Fibroblast of the conjunctiva (primary cell): ENCODE measurements at places on chromosomes 2 and 18.

- no peak for DNase-seq
Measured at GRCh38 chr2:128282976-128283810, 35.5 kb downstream of the HS6ST1 start.

- peak; percentile 67 for DNase-seq
Measured at GRCh38 chr2:24409700-24410556, 49.6 kb upstream of the ITSN2 start.

- no peak for DNase-seq
Measured at GRCh38 chr2:113157118-113157896, 16.5 kb upstream of the PSD4 start.

DNA sequence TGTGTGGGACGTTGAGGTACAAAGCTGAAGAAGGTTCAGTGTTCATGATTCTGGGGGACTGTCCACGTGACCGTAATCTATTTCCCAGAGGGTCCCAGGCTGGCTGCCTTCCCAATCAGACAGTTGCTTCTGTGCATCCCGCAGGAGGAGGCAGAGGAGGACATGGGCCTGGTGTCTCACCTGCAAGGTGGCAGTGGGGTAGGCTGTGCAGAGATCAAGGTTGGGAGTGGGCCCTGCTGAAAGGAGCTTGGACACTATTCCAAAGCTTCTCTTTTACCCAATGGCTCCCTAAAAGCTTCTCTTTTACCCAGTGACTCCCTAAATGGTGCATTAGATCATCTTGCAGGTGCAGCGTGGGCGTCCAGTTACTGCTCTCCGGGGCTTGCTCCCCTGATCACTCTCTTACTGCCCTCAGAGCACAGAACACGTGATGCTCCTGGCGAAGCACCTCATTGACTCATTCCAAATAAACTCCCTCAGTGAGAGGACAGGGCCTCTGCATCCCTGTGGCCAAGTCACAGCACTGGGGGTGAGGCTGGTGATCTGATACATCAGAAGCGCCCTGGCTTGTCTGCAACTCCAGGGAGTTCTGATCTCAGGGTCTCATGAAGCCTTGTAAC is 41.5 kb downstream of the RNF144A start:
- DNase-seq: no peak

DNA sequence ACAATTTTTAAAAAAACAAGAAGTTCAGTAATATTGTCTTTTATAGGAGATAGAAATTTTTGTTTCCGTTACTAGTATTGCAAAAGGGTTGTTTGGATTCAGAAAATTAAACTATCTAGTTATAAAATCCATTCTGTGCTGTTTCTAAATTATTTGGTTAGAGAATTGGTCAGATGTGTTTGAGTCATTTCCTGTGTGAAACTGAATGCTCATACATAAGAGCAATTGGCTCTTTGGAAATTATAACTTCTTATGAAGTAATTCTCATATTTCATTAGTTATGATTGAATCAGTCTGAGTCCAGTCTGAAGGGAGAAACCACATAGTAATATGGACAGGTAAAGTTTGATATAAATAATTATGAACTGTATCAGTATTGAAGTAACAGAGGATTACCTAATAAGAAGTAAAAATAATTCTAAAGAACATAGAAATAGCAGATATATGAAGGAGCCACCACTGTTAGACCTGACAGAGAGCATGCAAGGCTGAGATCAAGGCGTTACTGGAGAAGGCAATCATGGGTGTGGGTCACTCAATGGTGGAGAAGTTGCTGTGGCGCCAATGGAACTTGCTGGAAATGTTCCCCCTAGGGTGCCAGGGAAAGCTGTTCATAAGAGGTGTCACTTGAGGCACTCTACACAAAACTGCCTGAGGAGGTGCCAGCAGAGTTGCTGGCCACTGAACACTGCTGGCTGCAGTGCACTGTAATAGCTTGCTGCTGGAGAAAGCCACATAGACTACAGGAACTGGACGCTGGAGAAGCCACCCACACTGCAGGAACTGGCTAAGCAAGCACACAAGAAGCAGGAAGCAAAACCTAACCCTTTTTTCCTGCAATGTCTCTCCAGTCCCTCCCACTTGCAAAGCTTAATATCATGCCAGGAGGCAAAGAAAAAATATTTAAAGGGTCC is 18.0 kb upstream of the FAP start:
- no peak for DNase-seq

- no peak for DNase-seq
Measured at GRCh38 chr2:152236191-152236925, 60.8 kb upstream of the STAM2 start.

DNA sequence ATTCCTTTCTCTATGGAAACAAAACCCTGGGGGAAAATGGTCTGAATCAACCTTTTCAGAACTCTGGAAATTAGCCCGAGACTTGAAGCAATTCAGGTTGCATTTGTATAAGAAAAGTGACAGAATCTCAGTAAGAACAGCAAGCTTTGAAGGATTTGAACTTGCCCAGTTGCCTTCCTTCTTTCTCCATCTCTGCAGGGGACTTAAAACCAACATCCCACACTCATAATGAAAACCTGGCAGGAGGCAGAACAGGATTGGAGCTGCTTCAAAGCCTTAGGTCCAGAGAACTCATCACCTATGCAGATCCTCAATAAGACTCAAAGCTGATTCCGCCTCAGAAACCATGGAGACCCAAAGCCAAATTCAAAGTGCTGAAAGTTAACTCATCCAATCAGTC is 790.5 kb upstream of the ID2 start:
- DNase-seq: no peak

DNA sequence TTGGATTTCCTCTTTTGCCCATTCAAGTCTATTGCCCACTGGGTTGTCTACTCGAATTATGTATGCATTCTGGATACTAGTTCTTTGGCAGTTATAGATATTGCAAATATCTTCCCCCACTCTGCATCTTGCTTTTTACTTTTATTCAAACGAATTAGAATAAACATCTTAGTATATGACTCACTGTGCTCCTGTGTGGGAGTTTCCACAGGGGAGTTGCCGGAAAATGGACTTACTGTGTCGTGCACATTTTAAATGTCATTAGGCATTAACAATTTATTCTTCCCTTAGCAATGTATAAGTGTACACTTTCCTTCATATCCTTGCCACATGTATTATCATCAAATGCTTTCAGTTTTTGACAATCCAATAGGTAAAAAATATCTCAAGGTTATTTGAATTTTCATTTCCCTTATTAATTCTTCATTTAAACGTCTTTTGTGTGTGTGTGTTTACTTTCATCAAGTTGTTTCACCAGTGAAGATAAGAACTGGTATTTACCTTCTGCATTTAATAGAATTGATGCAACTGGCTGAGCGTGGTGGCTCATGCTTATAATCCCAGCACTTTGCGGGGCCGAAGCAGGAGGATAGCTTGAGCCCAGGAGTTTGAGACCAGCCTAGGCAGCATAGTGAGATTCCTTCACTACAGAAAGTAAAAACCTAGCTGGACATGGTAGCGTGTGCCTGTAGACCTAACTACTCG is 4.6 kb upstream of the UGT1A5 start:
- no peak for DNase-seq

- DNase-seq: no peak
Measured at GRCh38 chr18:26479065-26479680, 69.2 kb downstream of the KCTD1 start.

- no peak for DNase-seq
Measured at GRCh38 chr2:113847144-113847543, 42.7 kb upstream of the ACTR3 start.

- DNase-seq: no peak
Measured at GRCh38 chr2:7018282-7018701, 101.1 kb downstream of the RNF144A start.

- no peak for DNase-seq
Measured at GRCh38 chr2:29917781-29918180, 3.6 kb downstream of the ALK start.

- DNase-seq: no peak
Measured at GRCh38 chr2:165568361-165568760, 98.9 kb downstream of the CSRNP3 start.

GRCh38 chr2:141048951-141049350 is 1081.9 kb downstream of the LRP1B start:
- no peak for DNase-seq

- no peak for DNase-seq
Measured at GRCh38 chr2:163572850-163573249, 163.0 kb downstream of the FIGN start.

GRCh38 chr2:1742681-1743395 is 1.5 kb downstream of the PXDN start:
- peak; percentile 88 for DNase-seq

- peak; percentile 45 for DNase-seq
Measured at GRCh38 chr2:174577967-174578589, 19.5 kb downstream of the WIPF1 start.

GRCh38 chr2:227000123-227000522 is 163.9 kb downstream of the COL4A4 start:
- no peak for DNase-seq

GRCh38 chr18:64566456-64566855 is 417.6 kb upstream of the LINC00305 start:
- no peak for DNase-seq

- no peak for DNase-seq
Measured at GRCh38 chr2:239720361-239721360, 304.5 kb downstream of the NDUFA10 start.

DNA sequence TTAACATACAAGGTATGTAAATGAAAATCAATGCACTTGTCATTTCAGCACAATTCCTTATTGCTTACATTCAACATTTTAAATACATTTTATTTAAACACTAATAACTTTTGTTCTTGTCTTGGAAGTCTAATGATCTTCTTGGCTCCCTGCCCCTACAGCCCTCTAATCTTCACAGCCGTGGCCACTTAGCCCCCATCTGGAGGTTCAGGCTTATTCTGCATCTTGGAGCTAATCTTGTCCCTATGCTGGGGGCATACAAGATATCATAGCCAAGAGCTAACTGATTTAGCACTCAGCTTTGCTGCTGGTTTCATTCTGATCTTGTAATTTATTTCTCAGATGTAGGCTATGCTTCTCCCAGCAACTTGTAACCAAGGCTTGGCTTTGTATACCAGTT is 140.8 kb downstream of the TMEFF2 start:
- no peak for DNase-seq

DNA sequence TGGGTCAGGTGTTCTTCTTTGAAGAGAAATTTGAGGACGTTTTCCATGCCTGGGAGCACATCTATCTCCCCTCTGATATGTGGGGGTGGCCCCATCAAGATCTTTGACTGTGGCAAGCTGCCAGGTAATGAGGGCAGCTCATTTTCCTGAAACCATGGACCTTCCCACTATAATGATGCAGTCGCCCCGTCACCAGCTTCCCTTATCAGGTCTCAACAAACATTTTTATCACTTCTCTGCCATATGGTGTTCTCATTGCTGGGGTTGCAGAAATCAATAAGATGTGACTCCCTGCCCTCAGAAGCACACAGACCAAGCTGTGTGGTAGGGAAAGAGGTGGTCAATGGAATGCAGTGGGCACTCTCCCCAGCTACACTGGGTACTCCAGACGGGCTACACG is 48.4 kb upstream of the B3GNT7 start:
- DNase-seq: no peak

DNA sequence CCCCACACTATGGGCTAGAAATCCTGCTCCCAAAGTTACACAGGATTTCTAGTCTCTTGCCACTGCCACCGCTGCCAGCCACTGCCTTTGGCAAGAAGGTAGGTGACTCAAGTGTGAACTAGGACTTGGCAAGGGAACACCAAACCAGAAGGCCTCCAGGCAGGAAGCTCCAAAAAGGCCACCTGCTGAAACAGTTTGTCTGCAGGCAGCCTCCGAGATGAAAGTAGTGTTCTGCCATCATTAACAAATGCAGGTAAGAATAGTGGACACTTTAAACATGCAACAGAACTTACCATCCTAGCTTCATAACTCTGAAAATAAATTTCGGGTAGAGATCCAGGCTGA is 3.9 kb downstream of the ANKRD44 start:
- no peak for DNase-seq

DNA sequence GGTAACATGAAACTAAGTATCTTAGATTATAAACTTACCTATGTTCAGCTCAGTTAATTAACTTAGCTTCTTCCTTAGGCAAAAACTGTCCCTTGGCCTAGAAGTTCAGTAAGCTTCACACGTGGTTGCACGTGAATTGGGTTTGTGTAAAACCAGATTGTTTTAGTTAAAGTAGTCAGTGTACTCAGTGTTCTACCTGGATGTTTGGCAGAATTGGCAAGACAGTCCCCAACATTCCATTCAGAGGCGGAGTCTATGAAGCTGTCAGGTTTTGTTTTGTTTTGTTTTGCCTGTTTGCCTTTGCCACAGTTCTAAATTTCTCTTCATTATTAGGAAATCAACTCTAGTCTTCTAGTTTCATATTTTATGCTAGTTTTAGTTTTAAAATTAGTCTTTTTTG is 105.3 kb upstream of the ZEB2 start:
- no peak for DNase-seq

DNA sequence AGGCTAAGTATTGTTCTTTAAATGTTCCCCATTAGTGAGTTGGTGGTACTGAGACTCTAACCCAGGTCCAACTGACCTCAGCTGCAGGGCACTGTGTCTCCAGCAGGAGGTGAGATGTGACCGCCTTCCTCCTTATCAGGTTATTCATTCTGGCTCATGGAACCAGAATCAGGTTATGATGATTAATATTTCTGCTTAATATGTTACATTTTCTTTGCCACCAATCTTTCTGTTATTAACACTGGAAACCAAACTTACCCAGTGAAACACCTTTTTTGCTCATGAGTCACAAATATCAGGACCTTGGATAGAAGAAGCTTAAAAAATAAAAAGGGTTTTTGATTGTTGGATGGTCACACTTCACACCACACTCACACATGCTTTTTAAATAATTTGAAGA is 85.4 kb downstream of the DPP4 start:
- no peak for DNase-seq

DNA sequence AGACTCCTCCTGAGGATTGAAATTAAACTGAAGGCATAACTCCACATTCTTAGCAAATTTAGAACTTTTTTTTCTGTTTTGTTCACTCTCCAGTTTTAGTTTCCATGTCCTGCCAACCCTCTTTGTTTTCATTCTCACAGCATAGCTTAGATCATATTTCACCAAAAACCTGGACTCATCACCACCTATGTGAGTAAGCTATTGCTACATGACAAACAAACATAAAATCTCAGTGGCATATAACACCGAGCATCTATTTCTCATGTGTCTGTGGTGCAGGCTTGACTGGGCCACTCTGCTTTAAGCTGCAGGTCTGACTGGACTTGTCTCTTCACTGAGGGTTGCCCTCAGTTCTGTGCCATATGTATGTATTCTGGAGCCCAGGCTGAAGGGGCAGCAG is 385.2 kb downstream of the ARHGAP15 start:
- DNase-seq: no peak

DNA sequence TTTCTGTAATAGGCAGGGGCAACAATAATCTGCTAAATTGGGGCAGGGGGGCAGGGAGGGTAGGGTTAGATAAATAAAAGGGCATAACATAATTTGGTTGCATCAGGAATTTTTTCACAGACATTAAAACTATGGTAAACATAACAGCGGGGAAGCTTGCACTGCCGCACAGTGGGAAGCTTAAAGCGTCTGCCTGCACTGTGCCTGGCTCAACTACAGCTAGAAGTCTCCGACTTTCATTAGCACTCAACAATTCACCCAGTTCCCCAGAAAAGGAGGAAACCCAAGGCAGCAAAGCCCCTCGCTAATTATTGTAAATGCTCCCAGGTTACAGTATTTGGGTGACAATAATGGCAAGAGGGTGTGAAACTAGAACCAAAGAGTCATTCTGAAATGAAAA is 562.9 kb downstream of the ARHGAP15 start:
- DNase-seq: no peak
